ENCODE measurements at places on chromosomes 6 and 20.

GRCh38 chr6:157198425-157199279 is 124.7 kb downstream of the TMEM242 start:
- DNase-seq: no peak

DNA sequence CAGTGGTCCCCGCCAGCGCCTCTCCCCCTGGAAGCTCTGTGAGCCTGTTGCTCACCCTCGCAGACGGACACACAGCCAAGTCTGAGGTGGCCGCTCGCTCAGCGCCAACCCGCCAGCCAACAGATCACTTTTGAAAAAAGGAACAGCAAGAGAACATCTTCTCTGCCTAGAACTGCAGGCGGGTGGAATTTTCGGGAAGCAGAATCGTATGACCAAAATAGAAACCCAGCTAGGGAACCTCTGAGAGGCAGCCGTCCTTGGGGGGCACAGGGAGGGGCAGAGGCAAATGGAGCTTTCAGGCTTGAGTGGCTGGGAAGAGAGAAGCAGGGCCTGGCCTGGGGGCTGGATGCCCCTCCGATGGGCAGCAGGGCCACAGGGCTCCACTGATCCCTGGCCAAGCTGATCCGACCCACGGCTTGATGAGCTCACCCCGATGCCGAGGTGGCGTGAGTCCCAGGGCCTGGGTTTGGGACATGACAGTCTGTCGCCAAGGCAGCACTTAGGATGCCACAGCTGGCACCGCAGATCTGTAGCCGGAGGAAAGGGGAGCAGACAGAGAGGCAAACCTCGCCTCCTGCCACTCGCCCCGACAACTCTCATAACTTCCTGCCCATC is 9.8 kb downstream of the NFATC2 start:
- no peak for DNase-seq

- no peak for DNase-seq
These were observed 149.1 kb upstream of the BEND3 start for GRCh38 chr6:107264357-107264840.

DNA sequence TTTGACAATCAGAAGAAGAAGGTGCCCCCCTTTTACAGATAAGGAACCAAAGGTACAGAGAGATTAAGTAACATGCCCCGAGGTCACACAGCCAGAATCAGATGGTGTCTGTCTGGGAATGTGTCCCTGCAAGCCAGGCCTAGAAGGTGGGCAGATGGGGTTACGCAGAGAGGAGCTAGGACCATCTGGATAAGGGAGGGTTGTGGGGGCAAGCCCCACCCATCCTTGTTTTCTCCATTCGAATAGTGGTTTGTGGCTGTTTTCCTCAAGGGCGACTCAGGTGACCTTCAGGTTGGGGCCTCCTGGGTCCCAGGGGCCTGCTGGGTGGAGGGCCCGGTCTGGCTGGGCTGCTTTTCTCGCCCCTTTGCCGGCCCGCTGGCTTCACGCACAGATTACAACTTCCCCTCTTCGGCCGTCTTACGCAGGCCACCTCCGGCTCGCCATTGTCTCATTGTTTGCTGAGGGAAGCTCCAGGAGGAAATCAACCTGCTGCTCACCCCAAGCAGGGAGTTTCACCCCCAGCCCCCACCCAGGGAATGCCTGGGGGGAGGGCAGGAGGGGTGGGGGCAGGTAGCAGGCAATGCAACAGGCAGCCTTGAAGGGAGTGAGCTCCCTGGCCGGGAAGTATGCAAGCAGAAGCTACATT is 30.8 kb upstream of the CSNK2A1 start:
- DNase-seq: no peak

DNA sequence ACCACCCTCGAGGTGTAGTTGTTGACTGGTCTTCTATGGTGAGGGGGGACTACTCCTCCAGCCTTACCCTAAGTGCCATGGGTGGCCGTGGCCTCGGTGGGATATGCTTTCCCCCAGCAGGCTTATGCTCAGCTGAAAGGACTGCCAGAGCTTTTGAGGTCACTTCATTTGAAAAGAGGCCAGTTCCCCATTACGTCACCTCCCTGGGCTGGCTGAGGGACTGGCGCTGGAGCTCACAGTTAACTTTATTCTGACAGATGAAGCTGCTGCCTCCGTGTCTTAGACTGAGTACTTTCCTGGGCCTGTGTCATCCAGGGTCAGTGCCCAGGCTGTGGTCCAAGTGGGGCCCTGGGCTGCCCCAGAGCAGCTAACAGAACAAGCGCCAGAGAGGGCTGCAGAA is 42.8 kb upstream of the PCMTD2 start:
- DNase-seq: no peak

- no peak for DNase-seq
These were observed 129.5 kb upstream of the SGK1 start for GRCh38 chr6:134447423-134447822.

DNA sequence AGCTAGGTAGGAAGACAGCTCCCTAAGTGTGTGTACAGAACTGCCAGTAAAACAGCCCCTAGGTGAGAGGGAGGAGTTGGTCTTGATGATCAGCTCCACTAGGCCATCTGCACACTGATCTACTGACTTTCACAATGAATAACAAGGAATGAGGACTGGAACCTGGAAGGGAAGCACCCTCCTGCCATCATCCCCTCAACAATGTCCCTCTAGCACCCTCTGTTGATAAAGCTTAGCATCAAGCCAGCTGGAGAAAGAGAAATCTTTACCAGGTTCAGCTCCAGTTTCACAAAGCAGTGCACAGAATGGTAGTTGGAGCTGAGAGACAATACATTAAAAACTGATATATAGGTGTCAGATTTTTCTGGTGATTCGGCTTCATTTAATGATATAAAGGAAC is 57.2 kb upstream of the IRAK1BP1 start:
- DNase-seq: no peak

DNA sequence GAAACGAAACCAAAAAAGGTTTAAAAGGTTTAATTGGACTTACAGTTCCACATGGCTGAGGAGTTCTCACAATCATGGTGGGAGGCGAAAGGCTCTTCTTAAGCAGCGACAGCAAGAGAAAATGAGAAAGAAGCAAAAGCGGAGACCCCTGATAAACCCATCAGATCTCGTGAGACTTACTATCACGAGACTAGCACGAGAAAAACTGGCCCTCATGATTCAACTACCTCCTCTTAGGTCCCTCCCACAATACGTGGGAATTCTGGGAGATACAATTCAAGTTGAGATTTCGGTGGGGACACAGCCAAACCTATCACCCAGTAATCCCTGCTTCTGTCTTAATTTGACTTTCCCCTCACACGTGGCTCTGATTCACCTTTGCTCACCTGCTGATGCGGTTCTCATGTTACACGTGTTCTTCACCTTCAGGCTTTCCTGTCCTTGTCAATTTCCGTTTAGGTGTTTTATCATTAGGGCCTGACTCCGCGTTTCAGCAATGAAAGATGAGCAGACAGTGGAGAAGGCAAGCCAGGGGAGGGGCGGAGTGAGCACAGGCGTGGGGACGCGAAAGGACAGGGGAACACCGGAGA is 57.1 kb downstream of the AGPAT4 start:
- DNase-seq: no peak

- no peak for DNase-seq
These were observed 29.6 kb downstream of the PTK7 start for GRCh38 chr6:43105538-43106222.

Data from bone marrow (tissue), 2 donors.